ENCODE measurements at places on chromosomes 1 and 21. TPM values are rescaled to one million over a fixed set of nuclear protein-coding genes. Genes with fewer than 3 reads are reported as not detected.

DNA sequence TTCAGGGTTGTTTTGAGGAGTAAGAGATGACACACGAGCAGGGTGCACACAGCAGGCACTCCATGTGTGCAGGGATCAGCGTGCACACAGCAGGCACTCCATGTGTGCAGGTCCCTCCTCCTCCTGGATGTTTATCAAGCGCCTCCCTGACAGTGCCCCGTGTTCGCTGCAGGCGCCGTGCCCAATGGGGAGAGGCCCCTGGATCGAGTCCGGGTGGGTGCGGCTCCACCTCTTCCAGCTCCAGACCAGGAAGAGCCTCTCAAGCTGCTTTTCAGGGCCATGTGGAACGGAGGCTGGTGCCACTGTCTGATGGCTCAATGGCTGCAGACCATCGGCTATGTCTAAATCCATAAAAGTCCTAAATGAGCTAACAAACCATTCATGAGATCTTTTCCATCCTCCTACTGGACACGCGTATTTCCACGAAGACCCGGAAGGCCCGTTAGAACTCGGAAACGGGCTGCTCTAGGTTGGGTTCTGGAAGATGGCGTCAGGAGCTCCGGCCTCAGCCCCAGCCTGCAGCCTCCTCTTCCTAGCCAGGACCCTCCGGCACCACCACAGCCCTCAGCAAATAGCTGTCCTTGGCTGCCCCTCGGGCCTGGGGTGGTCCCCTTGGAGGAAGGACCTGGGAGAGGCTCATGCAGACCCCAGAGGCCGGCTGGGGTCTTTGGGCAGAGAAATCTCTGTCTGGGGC lies 36.0 kb downstream of the RRP1 start:
- no peak overlapping the region for H3K27ac ChIP-seq
- no peak for DNase-seq
- peaks cover 9% of the 10 kb centered on the region for H3K4me1 ChIP-seq

The EPHB2 gene
- total RNA-seq = 22.2 TPM

The TINAGL1 gene
- total RNA-seq = 41.2 TPM

GRCh38 chr1:109615879-109616278 lies 3.5 kb downstream of the GNAT2 start:
- no peak overlapping the region for H3K27ac ChIP-seq
- no peak for DNase-seq
- no peaks in the 10 kb centered on the region for H3K27me3 ChIP-seq
- peaks cover 16% of the 10 kb centered on the region for H3K4me1 ChIP-seq
- no peaks in the 10 kb centered on the region for H3K36me3 ChIP-seq
- no peak overlapping the region for H3K4me3 ChIP-seq

GRCh38 chr1:54995835-54996234 lies 2.9 kb upstream of the BSND start:
- peaks cover 52% of the 10 kb centered on the region for H3K27me3 ChIP-seq
- H3K4me3 ChIP-seq = no peak overlapping the region
- DNase-seq = no peak
- H3K36me3 ChIP-seq = no peaks in the 10 kb centered on the region
- no peak overlapping the region for H3K27ac ChIP-seq

The UBE2U gene
- not detected for total RNA-seq

The TNFSF4 gene
- 2.7 TPM for total RNA-seq

GRCh38 chr1:167694691-167695090 lies 27.1 kb upstream of the MPZL1 start:
- DNase-seq = no peak
- H3K27me3 ChIP-seq = peaks cover 40% of the 10 kb centered on the region
- H3K27ac ChIP-seq = no peak overlapping the region
- no peak overlapping the region for H3K4me3 ChIP-seq

GRCh38 chr21:28310711-28311110 lies 682.0 kb downstream of the LTN1 start:
- H3K27ac ChIP-seq = no peak overlapping the region
- H3K4me3 ChIP-seq = no peak overlapping the region
- no peaks in the 10 kb centered on the region for H3K4me1 ChIP-seq
- no peaks in the 10 kb centered on the region for H3K27me3 ChIP-seq

- no peak for DNase-seq
- no peaks in the 10 kb centered on the region for H3K36me3 ChIP-seq
- no peaks in the 10 kb centered on the region for H3K27me3 ChIP-seq
- H3K27ac ChIP-seq = no peak overlapping the region
- no peak overlapping the region for H3K4me3 ChIP-seq
Observed at GRCh38 chr1:221174330-221174993, 295.2 kb downstream of the HLX start.

The ACKR1 gene
- total RNA-seq = 3.5 TPM

- peaks cover 63% of the 10 kb centered on the region for H3K36me3 ChIP-seq
- no peak overlapping the region for H3K4me3 ChIP-seq
- H3K4me1 ChIP-seq = peaks cover 9% of the 10 kb centered on the region
- no peak overlapping the region for H3K27ac ChIP-seq
- H3K27me3 ChIP-seq = no peaks in the 10 kb centered on the region
- no peak for DNase-seq
Observed at GRCh38 chr1:45619149-45619921, 4.5 kb downstream of the CCDC17 start.

DNA sequence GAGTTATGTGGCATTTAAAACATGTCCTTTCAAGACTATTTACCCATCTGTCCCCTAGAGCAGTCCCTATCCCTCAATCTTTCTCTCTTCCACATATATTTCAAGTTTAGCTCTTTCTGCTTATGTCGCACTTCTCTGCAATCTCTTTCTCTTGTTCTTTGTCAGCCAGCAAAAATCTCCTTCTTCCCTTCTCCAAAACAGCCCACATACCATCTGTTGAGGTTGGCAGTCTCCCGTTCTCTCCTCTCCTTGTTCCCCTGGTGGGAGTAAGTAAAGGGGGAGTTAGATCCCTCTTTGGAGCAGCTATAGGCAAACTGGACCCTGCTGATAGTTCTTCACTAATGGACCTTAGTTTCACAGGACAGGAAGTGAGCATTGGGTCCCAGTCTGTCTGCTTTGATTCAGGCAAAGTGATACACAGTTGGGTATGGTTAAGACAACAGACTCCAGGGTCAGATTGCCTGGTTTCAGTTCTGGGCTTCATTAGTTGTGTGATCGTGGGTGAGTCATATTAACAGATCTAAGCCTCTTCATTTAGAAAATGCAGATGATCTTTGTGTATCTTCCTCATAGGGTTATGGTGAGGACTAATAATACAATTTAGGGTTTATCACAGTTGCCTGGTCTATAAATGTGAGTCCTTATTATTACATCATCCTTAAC lies 19.7 kb downstream of the BRINP2 start:
- H3K27ac ChIP-seq = no peak overlapping the region
- H3K4me1 ChIP-seq = no peaks in the 10 kb centered on the region
- H3K27me3 ChIP-seq = no peaks in the 10 kb centered on the region
- DNase-seq = no peak
- no peaks in the 10 kb centered on the region for H3K36me3 ChIP-seq

The BGLAP gene
- total RNA-seq = 1.5 TPM

The IGSF5 gene
- 2.7 TPM for total RNA-seq

Data from spinal cord (tissue), 10 donors.